Aorta (tissue), 5 donors: ENCODE measurements at places on chromosomes 7 and 10. TPM values are rescaled to one million over a fixed set of nuclear protein-coding genes. Genes with fewer than 3 reads are reported as not detected.

ATP5F1C gene
- 137 TPM for total RNA-seq

SPDYE6 gene
- total RNA-seq: not detected

DNA sequence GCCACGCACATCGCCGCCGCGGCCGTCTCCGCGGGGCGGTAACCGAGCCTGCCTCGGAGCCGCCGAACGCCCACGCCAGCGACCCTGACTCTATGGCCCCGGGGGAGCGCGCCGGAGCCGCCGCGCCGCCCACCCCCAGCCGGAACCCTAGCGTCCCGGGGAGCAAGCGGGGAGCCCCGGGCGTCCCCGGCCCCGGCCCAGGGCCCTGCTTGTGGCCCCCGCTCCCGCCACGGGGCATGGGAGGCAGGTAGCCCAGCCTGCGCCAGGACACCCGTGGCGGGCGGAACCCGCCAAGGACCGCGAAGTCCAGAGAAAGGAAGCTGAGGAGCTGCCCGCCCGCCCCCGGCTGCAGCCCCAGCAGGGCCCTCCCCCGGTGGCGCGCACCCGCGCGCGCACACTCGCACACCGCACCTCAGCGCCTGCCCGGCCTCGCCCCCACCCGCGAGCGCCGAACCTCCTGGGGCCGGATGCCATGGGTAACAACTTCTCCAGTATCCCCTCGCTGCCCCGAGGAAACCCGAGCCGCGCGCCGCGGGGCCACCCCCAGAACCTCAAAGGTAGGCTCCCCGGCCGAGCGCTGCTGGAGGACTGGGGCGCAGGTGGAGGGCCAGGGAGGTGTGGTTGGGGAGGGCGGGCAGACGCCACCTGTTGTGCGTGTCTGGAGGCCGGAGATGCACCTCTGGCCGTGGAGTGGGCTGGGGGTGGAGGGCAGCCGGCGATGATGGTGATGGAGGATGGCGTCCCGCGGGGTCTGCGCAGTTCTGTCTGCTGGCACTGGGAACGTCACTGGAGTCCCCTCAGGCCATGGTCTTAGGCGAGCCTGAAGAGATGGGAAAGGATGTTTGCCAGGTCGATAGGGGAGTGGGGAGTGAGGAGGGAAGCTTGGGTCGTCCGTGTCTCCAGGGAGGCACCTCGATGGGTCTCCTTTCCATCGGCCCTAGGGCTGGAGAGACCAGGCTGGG is 692 bp downstream of the NEURL1 start:
- H3K4me1 ChIP-seq: no peaks in the 10 kb centered on the region
- no peaks in the 10 kb centered on the region for H3K36me3 ChIP-seq

- H3K36me3 ChIP-seq: no peaks in the 10 kb centered on the region
- DNase-seq: no peak
- H3K4me3 ChIP-seq: no peak overlapping the region
- H3K4me1 ChIP-seq: no peaks in the 10 kb centered on the region
These were observed 7.8 kb upstream of the POR start for GRCh38 chr7:75906991-75907667.

GRCh38 chr7:132760244-132760623 is 184.0 kb upstream of the PLXNA4 start:
- no peak for DNase-seq
- no peak overlapping the region for H3K27ac ChIP-seq
- no peaks in the 10 kb centered on the region for H3K36me3 ChIP-seq
- no peaks in the 10 kb centered on the region for H3K27me3 ChIP-seq
- no peak overlapping the region for H3K4me3 ChIP-seq

GRCh38 chr10:128211064-128211504 is 84.9 kb upstream of the MKI67 start:
- no peak overlapping the region for H3K27ac ChIP-seq
- no peak for DNase-seq
- H3K36me3 ChIP-seq: no peaks in the 10 kb centered on the region
- H3K4me3 ChIP-seq: no peak overlapping the region
- H3K27me3 ChIP-seq: no peaks in the 10 kb centered on the region
- no peaks in the 10 kb centered on the region for H3K4me1 ChIP-seq

DNA sequence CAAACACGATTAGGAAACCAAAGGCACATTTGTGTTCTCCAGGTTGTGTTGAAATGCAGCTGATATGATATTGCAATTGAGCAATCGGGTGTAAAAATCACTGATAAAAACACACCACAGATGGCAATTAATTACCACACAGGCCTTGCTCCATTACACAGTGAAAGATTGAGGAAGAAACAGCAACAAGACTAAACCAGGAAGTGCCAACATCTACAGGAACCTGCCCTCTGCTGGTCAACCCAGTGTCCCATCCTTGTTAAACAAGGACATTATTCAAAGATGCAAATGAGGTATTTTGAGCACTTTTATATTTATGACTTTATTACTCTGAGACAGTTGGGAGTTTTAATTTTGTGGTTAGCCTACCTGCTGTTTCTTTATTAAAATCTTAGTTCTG is 765.6 kb upstream of the GHITM start:
- no peak overlapping the region for H3K4me3 ChIP-seq
- H3K27ac ChIP-seq: no peak overlapping the region
- DNase-seq: no peak
- no peaks in the 10 kb centered on the region for H3K36me3 ChIP-seq
- H3K27me3 ChIP-seq: no peaks in the 10 kb centered on the region

DNA sequence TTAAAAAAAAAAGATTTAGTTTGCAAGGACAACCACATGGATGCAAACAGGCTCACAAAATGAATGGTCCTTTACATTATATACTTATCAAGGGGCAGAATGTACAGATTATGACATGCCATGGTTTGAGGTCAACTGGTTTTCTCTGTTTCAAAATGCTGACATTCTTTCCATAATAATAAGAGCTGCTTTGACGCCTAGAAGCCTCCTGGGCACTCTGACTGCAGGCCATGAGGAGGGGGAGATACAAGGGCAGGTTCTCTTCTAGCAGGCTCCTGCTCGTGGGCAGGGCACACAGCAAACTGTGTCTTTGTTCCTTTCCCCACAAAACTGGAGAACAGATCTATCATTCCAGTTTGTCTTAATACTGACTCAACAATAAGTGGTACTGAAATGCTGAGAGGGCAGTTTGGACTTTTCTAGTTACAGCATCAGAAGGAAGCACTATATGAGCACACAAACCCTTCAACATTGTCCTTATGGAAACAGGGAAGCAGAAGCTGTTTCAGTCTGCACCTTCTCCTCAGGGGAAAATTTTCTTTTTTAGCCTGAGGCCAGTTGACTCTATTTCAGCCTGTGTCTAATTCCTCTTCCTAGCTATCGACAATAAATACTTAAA is 314.9 kb upstream of the AOAH start:
- no peak for DNase-seq
- no peaks in the 10 kb centered on the region for H3K27me3 ChIP-seq
- no peaks in the 10 kb centered on the region for H3K4me1 ChIP-seq
- H3K36me3 ChIP-seq: no peaks in the 10 kb centered on the region

- no peak overlapping the region for H3K4me3 ChIP-seq
- H3K27me3 ChIP-seq: no peaks in the 10 kb centered on the region
- H3K27ac ChIP-seq: no peak overlapping the region
- peak; percentile 49 for DNase-seq
These were observed 158.0 kb upstream of the ITGB1 start for GRCh38 chr10:33115738-33116719.

- H3K4me1 ChIP-seq: peaks cover 4% of the 10 kb centered on the region
- peak overlapping the region; percentile 44 for H3K27ac ChIP-seq
- no peak overlapping the region for H3K4me3 ChIP-seq
- DNase-seq: no peak
These were observed 14.2 kb upstream of the CAMK2G start for GRCh38 chr10:73888514-73888913.
